A549 treated with GW870086 at 1 μM for 4 hours (cell line): ENCODE measurements at places on chromosomes 3 and 15. TPM values are rescaled to one million over a fixed set of nuclear protein-coding genes. Genes with fewer than 3 reads are reported as not detected.

The IL17RE gene
- 1.1 to 2.4 TPM (median 2.2 TPM) in 5 replicates for total RNA-seq

The IGSF10 gene
- total RNA-seq: 0.37 to 0.66 TPM (median 0.49 TPM) in 5 replicates

The RTF1 gene
- 17.4 to 23.1 TPM (median 21.3 TPM) in 5 replicates for total RNA-seq

The GALNT15 gene
- 0.05 to 0.10 TPM (median 0.07 TPM) in 4 of 5 replicates, not detected in the other for total RNA-seq

The DUOX1 gene
- total RNA-seq: not detected in 5 replicates

The ARRDC4 gene
- total RNA-seq: 0.11 to 0.27 TPM (median 0.21 TPM) in 5 replicates

The CCR9 gene
- not detected in 5 replicates for total RNA-seq

The MYD88 gene
- 22.8 to 26.1 TPM (median 24.8 TPM) in 5 replicates for total RNA-seq

The LTF gene
- not detected in 5 replicates for total RNA-seq

The ARMC8 gene
- 34.3 to 42.4 TPM (median 39.5 TPM) in 5 replicates for total RNA-seq

The IRAK2 gene
- 21.8 to 25.8 TPM (median 23.2 TPM) in 5 replicates for total RNA-seq

The ZPLD1 gene
- not detected in 5 replicates for total RNA-seq

The LIPC gene
- total RNA-seq: 0.06 to 0.21 TPM (median 0.13 TPM) in 4 of 5 replicates, not detected in the other

The GUCA1C gene
- total RNA-seq: not detected in 5 replicates

The SAMMSON gene
- not detected in 5 replicates for total RNA-seq

The CCR3 gene
- total RNA-seq: not detected in 5 replicates

The TLR9 gene
- total RNA-seq: 0.09 TPM in 1 of 5 replicates, not detected in the others
